ENCODE measurements at places on chromosomes 4 and X. TPM values are rescaled to one million over a fixed set of nuclear protein-coding genes. Genes with fewer than 3 reads are reported as not detected.

The PPARGC1A gene
- total RNA-seq = 78.8 TPM

The IDUA gene
- total RNA-seq = 278 TPM

The TMEM156 gene
- 1.2 TPM for total RNA-seq

The FAT1 gene
- 57.8 TPM for total RNA-seq

The COX7B2 gene
- not detected for total RNA-seq

DNA sequence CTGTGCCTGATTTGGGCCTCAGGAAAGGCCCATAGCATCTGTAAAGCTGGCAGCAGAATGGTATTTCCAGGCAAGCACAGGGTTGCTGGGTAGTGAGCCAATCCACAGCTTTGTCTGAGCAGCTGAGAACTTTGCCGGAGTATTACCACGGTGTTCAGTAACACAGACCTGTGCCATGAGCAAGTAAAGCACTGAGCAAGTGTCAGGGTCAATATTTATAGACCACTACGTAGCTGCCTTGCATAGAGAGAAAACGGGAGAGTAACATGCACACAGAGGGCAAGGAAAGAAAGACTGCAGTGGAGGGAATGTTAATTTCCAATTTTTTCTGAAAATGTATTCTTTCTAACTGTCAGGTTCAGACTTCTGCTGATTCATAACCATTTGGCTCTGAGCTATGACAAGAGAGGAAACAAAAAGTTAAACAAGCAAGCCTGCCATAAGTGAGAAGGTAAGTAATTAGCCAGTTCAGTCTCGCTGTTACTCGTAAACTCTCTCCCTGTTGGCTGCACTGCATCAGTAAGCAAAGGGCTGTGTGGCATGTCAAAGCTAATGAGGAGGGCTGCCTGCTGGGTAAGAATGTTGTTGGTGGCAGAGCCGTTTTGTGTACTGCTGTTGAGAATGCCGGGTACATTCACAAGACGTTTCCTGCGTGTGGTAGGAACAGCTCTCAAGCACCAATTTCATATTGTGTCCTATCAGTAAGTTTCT is 238.1 kb downstream of the BMPR1B start:
- no peak for DNase-seq

- DNase-seq = peak; percentile 51
Measured at GRCh38 chr4:113781439-113782040, 20.0 kb upstream of the CAMK2D start.

DNA sequence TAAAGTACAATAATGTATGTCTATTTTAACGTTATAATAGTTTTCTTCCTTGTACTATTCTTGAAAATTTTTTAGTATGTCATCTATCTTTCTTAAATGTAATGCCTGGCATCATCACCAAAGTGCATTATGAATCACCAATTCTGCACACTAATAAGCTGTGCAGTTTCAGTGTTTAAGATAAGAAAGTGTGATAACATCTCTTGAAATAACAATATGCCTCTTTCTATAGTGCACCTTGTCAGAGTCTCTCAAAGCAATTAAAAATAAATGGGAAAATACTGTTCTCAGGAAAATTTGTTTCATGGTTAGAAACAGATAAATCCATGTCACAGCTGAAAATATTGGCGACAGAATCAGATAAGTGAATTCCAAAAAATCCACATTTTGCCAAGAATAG is 457.4 kb upstream of the PCDH10 start:
- DNase-seq = no peak

- DNase-seq = no peak
Measured at GRCh38 chr4:76219299-76220055, 5.9 kb upstream of the SCARB2 start.
